ENCODE measurements at places on chromosomes 12 and 14.

DNA sequence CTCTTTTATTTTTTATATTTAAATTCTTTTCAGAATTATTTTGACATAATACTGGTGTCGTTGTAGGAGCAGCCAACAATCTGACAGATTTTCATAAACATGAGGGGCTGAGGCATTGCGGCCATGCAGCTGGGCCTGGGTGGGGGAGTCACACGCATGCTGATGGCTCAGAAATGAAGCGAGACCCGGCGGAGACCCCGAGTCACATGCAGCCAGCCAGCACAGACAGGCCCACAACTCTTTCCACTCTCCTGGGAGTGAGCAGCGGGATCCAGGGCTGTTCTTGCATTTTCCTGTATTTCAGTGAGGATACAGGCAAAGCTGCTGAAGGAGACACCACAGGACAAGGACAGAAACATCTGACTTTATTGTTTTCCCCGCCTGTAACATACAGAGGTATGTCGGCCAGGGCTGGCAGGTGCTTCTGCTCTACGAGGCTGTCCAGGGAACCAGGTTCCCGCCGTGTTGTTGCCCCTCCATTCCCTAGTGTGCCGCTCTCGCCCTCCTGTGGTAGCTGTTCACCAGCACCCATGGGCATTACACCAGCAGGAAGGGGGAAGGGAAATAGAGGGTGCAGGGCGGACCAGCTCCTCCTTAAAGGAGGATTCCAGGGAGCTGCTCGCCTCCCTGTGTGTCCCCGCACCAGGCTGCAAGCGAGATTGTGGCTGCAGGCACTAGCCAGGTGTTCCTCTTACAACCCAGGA lies 30.5 kb downstream of the FZD10 start:
- DNase-seq: no peak

- DNase-seq: no peak
Observed at GRCh38 chr12:104738331-104738730, 219.8 kb downstream of the SLC41A2 start.

DNA sequence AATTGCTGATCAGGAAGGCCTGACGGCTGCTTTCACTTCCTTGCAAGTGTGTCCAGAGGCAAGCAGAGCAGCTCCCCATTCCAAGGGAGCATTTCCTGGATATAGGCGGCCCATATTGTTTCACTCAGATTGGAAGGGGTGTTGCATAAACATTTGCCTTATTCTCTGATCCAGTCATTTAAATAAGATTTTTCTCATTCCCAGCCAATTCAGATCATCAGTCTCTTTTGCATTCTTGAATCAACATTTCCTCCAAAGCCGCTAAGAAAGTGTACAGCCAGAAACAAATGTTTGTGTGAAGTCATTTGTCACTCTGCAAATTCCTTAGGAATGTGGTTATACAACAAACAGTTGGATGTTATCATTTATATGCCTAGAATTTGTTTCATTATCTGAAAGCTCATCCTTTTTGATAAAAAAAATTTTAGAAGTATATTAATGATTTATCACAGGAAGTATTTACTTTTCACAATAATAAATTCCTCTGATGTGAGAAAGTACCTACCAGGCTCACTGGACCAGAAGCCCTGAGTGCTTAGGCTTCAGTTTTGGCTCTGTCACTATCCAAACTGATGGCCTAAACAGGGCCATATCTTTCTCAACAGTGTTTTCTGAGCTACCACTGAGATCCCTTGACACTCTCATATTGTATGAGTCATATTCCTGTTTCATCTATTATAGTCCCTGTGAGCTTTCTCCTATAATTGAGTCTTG lies 379.6 kb downstream of the CCDC91 start:
- DNase-seq: no peak

GRCh38 chr14:53354336-53354735 lies 201.2 kb upstream of the DDHD1 start:
- DNase-seq: no peak

DNA sequence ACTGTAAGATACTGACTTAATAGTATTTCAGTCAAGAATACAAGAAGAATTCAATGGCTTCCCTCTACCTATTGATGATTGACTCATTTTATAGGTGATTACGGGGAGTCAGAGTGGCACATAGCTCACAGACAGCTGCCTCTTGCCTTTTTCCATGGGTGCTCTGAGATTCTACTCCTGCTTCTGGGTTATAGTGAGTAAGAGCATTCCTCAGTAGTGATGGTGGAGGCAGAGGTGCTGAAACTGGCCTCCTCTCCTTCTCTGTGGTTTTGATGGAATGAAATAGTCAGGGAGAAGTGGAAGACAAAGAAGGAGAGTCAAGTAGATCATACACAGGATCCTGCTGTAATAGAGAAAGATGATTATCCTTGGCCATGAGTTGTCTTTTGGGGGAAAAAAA lies 438.2 kb upstream of the FAR2 start:
- no peak for DNase-seq

- no peak for DNase-seq
Observed at GRCh38 chr14:83184531-83184930, 1650.9 kb upstream of the SEL1L start.

DNA sequence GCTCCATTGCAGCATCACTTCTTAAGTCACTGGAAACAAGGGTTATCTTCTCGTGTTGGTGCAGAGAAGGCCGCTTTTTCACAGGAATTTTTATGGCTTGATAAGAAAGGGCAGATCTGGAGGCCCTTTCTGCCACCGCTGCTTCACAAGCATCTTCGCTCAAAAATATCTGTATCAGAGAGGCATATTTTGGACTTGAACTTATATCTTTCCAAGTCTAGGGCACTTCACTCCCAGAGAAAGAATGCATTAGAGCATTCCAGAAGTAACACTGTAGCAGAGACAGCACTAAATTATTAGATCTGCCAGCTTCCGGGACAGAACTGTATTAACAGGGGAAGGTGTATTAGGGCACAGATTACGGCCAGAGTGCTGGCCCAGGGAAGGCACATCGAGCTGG lies 151.7 kb upstream of the AMIGO2 start:
- no peak for DNase-seq

GRCh38 chr12:46400406-46400805 lies 27.8 kb upstream of the SLC38A2 start:
- DNase-seq: no peak

- peak; percentile 41 for DNase-seq
Observed at GRCh38 chr12:124568431-124569374, 1.3 kb upstream of the NCOR2 start.

DNA sequence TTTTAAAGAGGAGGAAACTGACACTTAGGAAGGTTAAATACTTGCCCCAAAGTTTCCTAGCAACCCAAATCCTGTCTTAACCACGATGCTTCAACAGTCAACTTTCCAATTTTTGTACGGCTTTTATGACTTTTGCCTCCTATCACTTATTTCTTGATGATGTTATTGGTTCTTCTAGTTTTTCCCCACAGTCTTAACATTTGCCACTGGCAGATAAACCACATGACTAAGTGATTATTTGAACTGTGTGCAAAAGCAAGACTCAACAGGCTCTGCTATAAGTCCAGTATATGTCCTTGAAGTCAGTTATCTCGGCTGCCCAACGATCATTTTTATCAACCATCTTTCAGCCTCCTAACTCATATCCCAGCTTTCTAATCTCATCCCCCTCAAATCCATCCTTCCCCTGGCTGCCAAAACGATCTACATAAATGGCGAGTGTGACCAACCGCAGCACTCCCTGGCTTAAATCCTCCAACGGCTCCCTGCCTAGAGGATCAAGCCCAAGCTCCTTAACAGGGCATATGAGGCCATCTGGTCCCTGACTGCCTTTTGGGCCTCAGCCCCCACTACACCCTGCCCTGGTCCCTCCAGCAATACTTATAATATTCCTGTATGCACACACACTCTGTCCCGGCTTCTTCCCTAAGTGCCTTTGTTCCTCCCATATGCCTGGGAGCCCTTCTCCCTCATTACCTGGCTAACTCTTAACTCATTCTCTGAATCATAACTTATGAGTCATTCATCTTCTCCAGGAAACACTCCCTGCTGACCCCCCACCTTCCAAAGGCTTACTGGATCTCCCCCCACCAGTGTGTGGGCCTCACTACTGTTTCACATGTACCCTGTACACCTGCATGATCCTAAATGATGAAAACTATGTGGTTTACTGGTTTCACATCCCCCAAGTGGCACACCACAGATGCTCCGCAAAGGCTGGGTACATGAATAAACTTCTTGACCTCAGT lies 8.8 kb downstream of the VPS37B start:
- peak; percentile 53 for DNase-seq

DNA sequence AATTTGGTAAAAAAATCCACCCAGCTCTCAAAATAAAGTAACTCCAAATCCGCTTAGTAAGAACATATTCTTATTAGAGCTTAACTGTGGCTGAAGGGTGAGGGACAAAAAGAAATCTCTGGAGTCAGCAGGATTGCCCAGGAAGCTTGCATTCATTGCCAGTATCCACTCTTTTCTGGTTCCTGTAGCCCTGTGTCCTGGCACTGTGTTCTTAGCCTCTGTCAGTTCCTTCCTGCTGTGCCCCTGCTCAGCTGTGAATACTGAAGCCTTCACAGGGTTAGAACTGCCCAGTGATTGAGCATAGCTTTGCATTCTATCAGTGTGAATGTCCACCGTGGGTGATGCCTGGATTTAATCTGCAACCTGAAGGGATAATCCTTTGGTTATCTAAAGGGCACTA lies 266.9 kb upstream of the PELI2 start:
- no peak for DNase-seq

DNA sequence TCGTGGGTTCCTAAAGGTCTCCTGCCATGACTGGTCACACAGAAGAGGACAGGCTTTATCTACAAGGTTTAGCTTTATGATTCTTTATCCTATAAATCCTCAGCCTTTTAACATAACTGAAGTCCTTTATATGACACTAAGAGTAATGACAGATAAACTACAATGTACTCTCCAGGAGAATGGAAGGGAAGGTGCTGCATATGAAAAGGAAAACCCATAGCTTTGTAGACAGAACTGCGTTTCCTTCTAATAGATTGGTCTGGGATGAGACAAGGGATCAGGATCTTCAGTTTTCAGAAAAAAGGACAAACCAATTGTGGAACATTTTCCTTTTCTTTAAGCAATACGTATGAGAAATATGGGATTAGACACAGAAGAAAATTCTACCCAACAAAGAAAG lies 201.1 kb upstream of the NPAS3 start:
- no peak for DNase-seq

GRCh38 chr12:3896801-3897351 lies 23.7 kb upstream of the PARP11 start:
- no peak for DNase-seq

GRCh38 chr12:132325733-132326130 lies 3.7 kb downstream of the GALNT9 start:
- no peak for DNase-seq

DNA sequence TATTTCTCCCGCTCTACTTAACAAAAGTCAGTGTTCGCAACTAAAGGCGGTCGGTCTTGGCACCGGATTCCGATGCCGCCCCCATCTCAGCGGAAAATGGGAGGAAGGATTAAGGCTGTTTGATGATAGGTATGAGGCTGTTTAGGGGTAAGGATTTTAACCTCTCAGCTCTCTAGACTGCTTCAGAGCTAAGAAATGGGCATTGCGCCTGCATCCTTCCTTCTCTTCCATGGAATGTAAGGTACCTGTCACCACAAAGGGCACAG lies 1.4 kb downstream of the COCH start:
- no peak for DNase-seq

DNA sequence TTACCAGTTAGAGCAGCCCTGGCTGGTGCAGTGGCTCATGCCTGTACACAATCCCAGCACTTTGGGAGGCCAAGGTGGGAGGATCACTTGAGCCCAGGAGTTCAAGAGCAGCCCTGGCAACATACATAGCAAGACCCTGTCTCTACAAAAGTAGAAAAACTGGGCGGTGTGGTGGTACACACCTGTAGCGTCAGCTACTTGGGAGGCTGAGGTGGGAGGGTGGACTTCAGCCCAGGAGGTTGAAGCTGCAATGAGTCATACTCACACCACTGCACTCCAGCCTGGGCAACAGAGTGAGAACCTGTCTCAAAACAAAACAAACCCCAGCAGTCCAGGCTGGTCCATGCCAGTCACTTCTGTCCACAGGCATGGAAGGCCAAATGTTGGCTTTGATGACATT lies 7.4 kb downstream of the COX14 start:
- DNase-seq: no peak

DNA sequence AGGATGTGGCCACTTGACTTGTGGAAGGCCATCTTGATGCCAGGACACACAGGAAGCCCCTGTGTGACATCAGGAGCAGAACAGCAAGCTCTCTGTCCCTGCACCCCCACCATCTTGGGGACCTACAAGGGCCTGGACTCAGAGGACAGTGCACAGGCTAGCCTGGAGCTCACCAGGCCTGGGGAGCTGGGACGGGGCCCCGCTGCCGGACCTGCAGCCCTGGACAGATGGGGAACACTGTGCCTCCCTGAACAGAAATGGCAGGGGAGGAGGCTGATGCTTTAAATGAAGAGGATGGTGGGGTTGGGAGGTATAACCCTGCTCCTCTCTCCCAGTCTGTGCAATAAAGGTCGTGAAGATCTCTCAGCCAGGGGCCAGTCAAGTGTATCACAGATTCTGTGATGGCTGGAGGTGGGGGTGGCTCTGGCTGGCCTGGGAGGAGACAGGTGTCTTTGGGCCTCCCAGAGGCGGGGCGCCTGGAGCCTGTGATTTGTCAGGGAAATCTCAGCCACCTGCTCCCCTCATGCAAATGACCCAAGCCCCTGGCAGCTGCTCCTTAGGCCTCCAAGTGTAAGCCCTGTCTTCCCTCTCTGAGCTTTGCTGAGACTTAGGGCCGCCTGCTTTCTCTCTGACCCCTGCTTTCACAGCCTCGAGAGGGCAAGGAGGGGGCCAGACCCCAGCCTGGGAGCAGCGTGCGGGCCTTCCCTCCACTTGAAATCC lies 1.1 kb upstream of the GNB3 start:
- no peak for DNase-seq

- DNase-seq: no peak
Observed at GRCh38 chr12:19759227-19759626, 319.9 kb downstream of the AEBP2 start.

GRCh38 chr14:77791225-77791600 lies 8.7 kb upstream of the ADCK1 start:
- no peak for DNase-seq

- DNase-seq: no peak
Observed at GRCh38 chr12:51746416-51746815, 102.1 kb downstream of the FIGNL2 start.

DNA sequence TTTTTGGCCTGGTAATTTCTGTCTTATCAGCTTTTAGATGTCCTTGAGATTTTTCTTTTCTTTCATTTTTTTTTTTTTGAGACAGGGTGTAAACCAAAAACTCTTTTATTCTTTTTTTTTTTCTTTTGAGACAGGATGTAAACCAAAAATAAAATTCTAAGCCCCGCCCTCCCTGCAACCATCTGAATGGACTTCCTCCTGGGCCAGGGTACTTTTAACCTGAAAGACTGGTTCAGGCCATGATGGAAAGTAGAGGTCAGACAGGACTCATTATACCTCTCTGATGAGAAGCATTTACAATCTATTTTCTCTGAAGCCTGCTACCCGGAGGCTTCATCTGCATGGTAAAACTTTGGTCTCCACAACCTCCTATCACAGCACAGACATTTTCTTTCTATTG lies 33.5 kb upstream of the TCL1B start:
- no peak for DNase-seq

DNA sequence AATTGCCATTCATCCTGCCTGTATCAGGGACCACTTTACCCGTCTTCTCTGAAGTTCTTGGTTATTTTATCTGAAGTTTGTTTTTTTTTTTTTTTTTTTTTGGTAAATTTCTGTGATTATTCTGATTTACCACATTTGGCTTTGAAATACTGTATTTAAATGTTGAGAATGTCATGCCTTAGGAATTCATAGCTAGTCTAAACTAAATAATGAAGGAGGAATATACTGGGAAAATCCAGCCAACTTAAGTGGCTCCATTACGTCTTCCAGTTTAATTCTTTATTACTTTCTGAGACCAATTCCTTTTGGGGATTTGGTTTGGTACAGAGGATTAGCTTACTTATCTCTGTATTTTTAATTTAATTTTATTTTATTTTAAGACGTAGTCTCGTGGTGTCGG lies 60.3 kb upstream of the KCNMB4 start:
- DNase-seq: no peak

Measured in activated naive CD4-positive, alpha-beta T cell treated with anti-CD3 and anti-CD28 coated beads, Interleukin-2, amount 50 U/mL, for 16 hours (primary cell).